ENCODE measurements at places on chromosomes 7 and 10.

GRCh38 chr10:34606890-34607289 lies 208.2 kb downstream of the PARD3 start:
- no peak for DNase-seq

DNA sequence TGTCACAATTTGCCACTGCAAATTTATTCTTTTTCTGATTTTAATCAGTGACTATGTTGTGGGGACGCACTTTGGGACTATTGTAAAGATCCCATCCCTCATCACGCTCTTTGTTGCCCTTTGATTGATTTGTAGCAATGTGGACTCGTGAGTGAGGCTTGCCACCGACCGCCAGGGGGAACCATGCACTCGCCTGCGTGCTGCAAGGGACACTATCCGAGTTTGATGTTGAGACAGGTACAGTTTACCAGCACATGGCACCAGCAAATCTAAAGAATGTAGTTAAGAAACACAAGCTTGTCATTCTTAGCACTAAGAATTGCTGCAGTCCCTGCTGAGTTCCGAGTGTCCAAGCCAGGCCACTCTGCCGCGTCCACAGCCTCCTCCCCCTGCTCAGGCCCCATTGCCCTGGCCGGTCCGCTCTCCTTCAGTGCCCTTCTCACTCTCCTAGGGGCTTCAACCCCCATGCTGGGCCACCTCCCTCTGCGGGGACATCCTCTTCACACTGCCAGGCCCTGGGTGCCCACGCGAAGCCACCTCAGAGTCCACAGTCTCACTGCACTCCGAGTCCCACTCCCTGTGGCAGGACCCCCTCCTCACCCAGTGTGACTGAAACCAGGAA lies 2.0 kb upstream of the SFTPA2 start:
- DNase-seq = no peak

GRCh38 chr10:54284526-54285193 lies 516.4 kb downstream of the PCDH15 start:
- peak; percentile 22 for DNase-seq

- no peak for DNase-seq
These were observed 125.8 kb downstream of the TPST1 start for GRCh38 chr7:66330961-66331360.

- no peak for DNase-seq
These were observed 11.4 kb upstream of the AKR1D1 start for GRCh38 chr7:138064856-138065357.

DNA sequence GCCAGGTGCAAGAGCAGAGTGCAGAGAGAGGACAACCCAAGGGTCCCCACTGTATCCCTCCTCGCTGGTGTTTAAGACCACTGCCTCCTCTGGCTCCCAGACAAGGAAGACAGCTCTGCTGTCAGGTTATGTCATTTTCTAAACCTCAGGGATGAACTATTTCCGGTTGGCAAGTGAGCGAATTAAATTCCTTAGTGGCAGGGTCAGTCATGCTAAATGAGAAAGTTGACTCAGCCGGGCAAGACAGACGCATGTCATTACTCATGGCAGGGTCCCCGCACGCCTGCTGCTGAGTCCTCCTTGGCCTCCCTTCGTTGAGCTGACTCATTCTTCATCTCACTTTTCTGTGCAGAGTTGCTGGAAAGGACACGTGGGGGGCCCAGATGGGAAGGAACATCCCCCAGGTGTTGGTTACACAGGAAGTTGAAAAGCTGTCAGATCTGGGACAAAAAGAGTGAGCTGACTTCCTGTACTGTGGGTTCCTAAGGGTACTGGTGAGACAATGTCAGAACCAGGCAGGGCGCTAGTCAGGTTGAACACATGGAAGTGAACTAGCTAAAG lies 47.1 kb upstream of the UCN3 start:
- DNase-seq = peak; percentile 36

DNA sequence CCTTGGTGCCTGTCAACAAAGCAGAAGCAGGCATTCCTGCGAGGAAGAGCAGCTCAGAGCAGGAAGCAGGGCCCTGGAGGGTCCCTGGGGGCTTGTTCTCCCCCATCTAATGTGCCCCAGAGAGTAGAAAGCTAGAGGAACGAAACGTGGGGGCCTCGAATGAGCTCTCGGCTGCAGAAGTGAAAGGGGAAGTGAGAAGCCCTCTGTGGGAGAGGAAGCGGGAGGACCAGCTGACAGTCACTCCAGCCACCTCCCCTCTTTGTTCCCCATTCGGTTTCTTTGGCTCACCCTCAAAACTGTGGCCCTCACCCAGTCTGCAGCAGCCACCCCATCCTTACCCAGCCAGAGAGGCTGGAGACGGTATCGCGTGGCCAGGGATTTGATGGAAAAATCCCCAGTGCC lies 25.0 kb downstream of the C10orf105 start:
- DNase-seq = no peak

GRCh38 chr7:17832242-17832641 lies 108.1 kb downstream of the SNX13 start:
- DNase-seq = no peak

GRCh38 chr10:30839652-30840051 lies 192.0 kb downstream of the ZNF438 start:
- DNase-seq = no peak

DNA sequence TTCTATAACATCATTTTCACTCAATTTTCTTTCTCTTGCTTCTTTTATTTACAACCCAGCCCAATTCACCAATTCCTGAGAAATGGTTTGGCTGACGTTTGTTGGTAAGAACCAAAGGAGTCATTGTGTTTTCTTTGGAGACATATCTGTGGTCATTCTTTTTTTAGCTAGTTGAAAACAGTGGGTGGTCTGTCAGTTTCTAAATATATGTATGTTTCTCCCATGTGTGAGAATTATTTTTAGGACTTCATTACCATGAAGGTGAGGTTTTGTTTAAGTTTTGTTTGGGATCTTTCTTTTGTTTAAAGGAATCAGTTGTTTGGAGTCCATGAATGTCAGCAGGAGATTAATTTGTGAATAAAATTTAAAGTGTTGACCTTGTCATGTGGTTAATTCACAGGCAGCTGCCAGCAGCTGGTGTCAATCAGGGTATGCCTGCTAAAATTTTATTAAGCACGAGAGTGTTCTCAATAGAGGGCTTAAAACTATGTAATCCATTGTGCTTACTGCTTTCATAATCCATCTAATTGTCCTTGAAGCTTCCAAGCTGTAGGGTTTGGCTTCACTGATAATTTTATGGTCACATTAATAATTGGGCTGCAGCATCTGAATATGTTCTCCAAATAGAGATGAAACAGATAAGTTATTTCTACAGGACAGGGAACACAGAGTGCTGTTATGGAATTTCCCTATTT lies 38.7 kb downstream of the INSYN2A start:
- no peak for DNase-seq

GRCh38 chr10:124693801-124694416 lies 50.3 kb downstream of the FAM53B start:
- DNase-seq = no peak

DNA sequence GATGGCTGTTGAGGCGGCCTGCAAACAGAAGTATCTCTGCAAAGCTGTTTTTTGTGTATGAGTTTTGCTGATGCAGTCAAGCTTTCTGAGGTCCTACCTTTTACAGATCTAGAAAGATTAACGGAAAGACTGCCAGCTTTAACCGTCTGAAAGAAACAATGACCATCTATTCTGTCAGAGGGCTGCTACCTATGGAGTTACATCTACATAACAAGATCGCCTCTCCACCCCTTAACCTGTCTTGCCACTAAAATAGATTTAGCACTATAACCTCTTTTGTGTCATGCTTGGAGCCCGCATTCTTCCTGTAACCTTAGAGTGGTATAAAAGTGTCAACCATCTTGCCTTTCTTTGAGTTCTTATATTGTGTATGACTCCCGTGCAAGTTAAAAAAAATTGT lies 291.2 kb downstream of the POM121L12 start:
- DNase-seq = no peak

- DNase-seq = no peak
These were observed 89.1 kb downstream of the CUX1 start for GRCh38 chr7:101906291-101907240.

DNA sequence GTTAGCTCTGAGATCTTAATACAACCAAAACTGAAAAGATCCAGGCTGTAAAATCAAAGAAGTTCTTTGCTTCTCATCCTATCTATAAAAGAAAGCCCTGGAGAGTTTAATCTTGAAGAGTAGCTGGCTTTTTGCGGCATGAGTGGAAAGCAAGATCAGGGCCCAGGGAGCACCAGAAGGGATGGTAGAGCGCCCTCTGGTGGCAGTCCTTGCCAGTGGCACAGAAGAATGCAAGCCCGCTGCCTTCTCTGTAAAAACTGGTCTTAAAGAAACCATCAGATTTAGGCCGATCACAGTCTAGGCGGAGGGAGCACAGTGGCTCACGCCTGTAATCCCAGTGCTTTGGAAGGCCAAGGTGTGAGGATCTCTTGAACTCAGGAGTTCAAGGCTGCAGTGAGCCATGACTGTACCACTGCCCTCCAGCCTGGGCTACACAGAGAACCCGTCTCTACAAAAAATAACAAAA lies 35.6 kb downstream of the CPN1 start:
- DNase-seq = peak; percentile 51

DNA sequence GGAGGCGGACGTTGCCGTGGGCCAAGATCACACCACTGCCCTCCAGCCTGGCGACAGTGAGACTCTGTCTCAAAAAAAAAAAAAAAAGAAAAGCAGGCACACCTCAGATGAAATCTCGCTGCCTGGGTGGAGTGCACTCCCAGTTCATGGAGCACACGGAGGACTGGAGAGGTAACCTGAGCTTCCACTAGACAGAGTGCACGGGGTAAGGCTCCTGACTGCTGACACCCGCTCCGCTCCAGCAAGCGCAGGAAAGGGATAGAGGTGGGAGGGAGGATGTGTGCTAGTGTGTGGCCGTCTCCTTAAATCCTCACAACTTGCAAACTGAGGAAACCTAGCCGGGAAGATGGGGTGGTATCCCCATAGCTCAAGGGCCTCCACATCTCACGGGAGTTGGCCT lies 50.8 kb downstream of the FAM53B start:
- no peak for DNase-seq

DNA sequence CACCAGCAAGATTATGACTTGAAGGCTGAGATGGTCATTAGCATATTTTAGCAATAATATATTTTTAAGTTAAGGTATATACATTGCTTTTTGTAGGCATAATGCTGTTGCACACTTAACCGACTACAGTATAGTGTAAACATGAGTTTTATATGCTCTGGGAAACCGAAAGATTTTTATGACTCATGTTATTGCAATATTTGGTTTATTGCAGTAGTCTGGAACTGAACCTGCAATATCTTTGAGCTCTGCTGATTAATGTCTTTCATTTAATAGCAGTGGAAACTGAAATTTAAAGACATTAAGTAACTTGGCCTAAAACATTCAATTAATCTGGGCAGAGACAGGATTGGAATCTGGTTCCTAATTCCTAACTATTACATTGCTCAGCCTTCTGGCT lies 266.7 kb upstream of the PLXDC2 start:
- DNase-seq = no peak

GRCh38 chr7:98913026-98913425 lies 34.7 kb downstream of the TRRAP start:
- no peak for DNase-seq

GRCh38 chr10:110141871-110142635 lies 65.4 kb upstream of the MXI1 start:
- no peak for DNase-seq

DNA sequence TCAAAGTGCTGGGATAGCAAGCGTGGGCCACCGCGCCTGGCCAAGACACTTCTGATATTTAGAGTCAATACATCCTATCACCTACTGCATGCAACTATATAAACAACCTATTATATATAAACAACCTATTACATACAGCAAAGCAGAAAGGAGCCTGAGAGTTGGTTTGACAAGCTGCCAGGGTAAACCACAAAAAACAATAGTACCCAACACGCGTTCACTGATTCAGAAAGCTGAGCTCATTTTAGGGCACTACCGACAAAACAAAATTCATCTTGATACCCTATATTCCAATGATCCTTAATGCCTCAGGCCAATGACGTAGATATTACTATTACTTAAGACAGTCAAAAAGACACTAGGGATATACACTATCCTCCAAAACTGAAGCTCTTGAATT lies 16.2 kb downstream of the MALSU1 start:
- no peak for DNase-seq

GRCh38 chr7:1538544-1539180 lies 8.2 kb downstream of the MAFK start:
- DNase-seq = no peak

- DNase-seq = no peak
These were observed 668.6 kb downstream of the NRG3 start for GRCh38 chr10:82543631-82544030.

DNA sequence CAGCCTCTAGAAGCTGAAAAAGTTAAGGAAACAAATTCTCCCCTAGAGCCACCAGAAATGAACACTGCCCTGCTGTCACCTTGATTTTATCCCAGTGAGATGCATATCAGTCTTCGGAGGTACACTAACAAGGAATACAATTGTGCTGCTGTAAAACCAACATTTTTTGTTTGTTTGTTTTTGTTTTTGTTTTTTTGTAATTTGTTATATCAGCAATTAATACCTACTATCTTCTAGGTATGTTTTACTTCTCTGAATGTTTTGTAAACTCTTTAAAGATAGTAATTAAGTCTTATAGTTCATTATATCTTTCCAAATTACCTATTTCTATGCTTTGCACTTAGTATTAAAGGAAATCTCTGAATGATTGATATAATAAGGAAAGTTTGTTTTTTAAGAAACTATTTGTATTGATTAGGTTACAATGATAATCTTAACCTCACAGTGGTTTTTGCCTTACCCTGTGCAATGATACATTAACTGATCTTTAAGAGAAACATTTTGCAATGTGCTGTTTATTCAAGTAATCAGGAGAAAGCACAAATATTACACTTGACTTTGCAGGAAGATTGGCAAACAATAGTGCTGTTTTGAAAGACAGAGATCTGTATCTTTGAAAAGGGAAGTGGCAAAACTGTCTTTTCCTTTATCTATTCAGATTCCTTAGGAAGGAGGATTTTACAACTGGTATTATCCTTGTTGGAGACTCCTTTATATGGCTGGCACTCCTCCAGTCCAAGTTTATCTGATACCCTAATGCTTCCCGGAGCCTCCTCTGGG lies 11.3 kb upstream of the HGF start:
- DNase-seq = no peak

- no peak for DNase-seq
These were observed 12.5 kb upstream of the TSPAN15 start for GRCh38 chr10:69438536-69439349.

DNA sequence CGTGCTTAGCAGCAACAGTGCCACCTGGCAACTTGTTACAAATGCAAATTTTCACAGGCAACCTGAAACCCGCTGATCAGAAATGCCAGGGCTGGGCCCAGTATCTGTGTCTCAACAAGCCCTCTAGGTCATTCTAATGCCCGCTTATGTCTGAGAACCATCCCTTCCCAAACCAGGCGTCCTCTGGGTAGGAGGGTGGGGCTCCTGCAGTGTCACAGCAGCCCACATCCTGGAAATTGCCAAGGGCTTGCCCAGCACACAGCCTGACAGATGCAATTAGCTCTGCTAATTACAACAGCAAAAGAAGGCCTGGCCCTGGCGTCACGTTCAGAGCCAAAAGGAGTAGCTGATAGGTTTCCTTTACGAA lies 15.9 kb downstream of the ITPRIP start:
- no peak for DNase-seq

- DNase-seq = no peak
These were observed 29.9 kb downstream of the MYL10 start for GRCh38 chr7:101598986-101599771.

- no peak for DNase-seq
These were observed 57.6 kb upstream of the TARP start for GRCh38 chr7:38330861-38331621.

Measured in non-pigmented ciliary epithelial cell (primary cell).